ENCODE measurements at places on chromosomes 12 and 14.

- peak; percentile 96 for ATAC-seq
These were observed 279.4 kb downstream of the FOXN3 start for GRCh38 chr14:89137526-89138163.

GRCh38 chr14:71933001-71933587 lies 865 bp downstream of the RGS6 start:
- ATAC-seq: no peak

DNA sequence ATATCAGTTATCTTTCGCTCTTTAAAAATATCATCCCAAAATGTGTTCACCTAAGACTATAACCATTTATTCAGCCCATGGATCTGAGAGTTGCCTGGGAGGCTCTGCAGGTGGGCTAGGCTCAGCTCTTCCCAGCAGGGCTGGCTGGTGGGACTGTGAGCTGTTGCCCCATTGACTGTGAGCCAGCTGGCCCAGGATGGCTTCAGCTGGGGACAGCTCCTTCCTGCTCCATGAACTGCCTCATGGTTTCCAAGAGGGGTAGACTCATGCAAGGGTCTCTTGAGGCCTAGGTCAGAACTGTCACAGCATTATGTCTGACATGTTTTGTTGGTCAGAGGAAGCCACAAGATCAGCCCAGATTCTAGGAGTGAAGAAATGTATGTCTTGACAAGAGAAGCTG lies 114.1 kb upstream of the E2F7 start:
- ATAC-seq: no peak

DNA sequence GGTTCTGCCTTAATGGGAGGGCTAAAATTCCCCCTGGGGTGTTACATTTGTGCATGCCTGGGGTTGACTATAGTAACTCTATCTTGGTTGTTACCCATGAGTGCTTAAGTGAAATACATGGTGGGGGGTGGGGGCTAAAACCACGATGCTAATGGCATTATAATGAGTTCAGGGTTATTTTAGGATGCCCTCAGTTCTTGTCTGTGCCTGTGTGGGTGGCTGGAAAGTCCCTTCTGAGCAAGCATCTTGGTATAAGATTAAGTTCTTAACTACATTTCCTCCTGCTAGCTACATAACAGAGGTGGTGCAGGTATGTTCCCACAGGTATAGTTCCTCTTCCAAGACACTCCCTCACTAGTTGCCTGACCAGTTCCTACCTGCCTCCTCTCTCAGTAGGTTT lies 822.3 kb downstream of the LRFN5 start:
- ATAC-seq: peak; percentile 100

All from esophagus mucosa (tissue), 1 donor.